Mesothelial cell of epicardium (in vitro differentiated cells): ENCODE measurements at places on chromosomes 5 and 9.

GRCh38 chr5:79585116-79585515 is 27.1 kb upstream of the TENT2 start:
- H3K4me3 ChIP-seq: no peak overlapping the region
- no peaks in the 10 kb centered on the region for H3K36me3 ChIP-seq
- H3K27ac ChIP-seq: peak overlapping the region; percentile 33
- no peaks in the 10 kb centered on the region for H3K4me1 ChIP-seq
- no peak for DNase-seq

DNA sequence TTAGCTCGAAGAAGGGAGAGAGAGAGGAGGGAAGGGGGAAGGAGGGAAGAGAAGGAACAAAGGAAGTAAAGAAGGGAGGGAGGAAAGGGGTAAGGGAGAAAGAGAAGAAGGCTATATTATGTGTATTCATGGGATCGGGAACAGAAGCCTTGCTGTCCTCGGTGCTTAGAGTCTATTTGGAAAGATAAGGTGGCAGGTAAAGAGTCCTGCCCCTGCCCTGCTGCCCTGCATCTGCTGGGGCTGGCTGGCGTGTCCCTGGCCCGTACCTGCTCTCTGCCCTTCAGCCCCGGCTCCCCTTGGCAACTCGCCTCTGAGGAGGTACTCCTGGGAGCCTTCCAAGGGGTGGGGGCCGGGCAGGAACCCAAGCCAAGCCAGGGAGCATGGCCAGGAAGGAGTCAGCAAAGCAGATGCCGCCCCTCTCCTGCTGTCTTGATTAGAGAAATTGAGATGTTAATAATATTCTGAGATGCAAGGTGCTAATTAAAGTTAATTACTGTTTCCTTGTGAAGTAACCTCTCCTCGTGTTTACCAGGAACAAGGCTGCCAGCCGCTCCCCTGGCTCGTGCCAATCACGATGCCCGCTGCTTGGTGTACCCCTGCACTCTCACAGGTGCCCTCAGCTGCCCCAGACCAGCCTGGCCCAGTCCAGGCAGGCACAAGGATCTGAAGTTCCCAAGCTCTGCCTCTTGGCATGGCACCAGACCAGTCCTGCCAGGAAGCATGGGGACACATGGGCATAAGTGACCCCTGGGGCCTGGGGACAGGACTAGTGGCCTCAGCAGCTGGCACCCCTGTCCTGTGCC is 36.6 kb downstream of the PCDH1 start:
- no peaks in the 10 kb centered on the region for H3K36me3 ChIP-seq
- H3K27ac ChIP-seq: no peak overlapping the region
- no peak overlapping the region for H3K4me3 ChIP-seq
- no peak for DNase-seq

DNA sequence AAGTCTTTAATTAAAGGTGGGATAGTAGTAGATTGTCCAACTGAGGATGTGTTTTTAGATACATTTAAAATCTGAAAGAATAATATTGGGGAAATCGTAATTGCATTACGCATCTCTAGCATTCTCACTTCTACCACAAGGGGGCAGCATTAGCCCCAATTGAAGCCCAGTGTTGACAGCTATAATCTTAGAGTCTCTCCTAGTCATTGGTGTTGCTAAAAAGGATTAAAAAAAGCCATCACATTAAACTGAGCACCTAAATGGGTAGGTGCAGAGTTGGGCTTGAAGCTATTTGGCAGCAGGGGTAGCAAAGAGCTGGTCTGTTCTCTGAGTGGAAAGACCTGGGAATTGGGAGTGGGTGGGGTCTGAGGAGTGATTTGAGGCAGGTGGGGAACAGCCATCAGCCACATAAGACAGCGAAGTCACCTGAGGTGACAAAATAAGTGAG is 177.2 kb downstream of the OSTF1 start:
- no peak overlapping the region for H3K27ac ChIP-seq
- peaks cover 2% of the 10 kb centered on the region for H3K36me3 ChIP-seq
- peaks cover 10% of the 10 kb centered on the region for H3K27me3 ChIP-seq
- H3K4me3 ChIP-seq: no peak overlapping the region
- no peak for DNase-seq
- H3K4me1 ChIP-seq: peaks cover 19% of the 10 kb centered on the region

GRCh38 chr9:26331223-26331622 is 561.4 kb downstream of the CAAP1 start:
- H3K36me3 ChIP-seq: no peaks in the 10 kb centered on the region
- no peak overlapping the region for H3K4me3 ChIP-seq
- H3K27me3 ChIP-seq: peaks cover 21% of the 10 kb centered on the region
- H3K27ac ChIP-seq: no peak overlapping the region

GRCh38 chr5:88695232-88695631 is 187.8 kb downstream of the MEF2C start:
- H3K27ac ChIP-seq: no peak overlapping the region
- H3K4me1 ChIP-seq: peaks cover 10% of the 10 kb centered on the region
- H3K4me3 ChIP-seq: no peak overlapping the region
- no peak for DNase-seq
- peaks cover 98% of the 10 kb centered on the region for H3K27me3 ChIP-seq

- no peak overlapping the region for H3K4me3 ChIP-seq
- no peaks in the 10 kb centered on the region for H3K36me3 ChIP-seq
- peaks cover 16% of the 10 kb centered on the region for H3K4me1 ChIP-seq
- H3K27ac ChIP-seq: no peak overlapping the region
- DNase-seq: no peak
Measured at GRCh38 chr5:95414451-95414850, 23.3 kb downstream of the FAM81B start.

GRCh38 chr5:84794486-84795035 is 409.9 kb upstream of the EDIL3 start:
- H3K27ac ChIP-seq: no peak overlapping the region
- no peaks in the 10 kb centered on the region for H3K27me3 ChIP-seq
- no peak for DNase-seq
- no peak overlapping the region for H3K4me3 ChIP-seq
- no peaks in the 10 kb centered on the region for H3K36me3 ChIP-seq

GRCh38 chr9:107068581-107068980 is 205.6 kb downstream of the ZNF462 start:
- no peaks in the 10 kb centered on the region for H3K27me3 ChIP-seq
- no peaks in the 10 kb centered on the region for H3K4me1 ChIP-seq

GRCh38 chr5:123264394-123264793 is 158.8 kb downstream of the CEP120 start:
- H3K27ac ChIP-seq: no peak overlapping the region
- DNase-seq: no peak
- H3K4me1 ChIP-seq: peaks cover 46% of the 10 kb centered on the region
- no peak overlapping the region for H3K4me3 ChIP-seq
- no peaks in the 10 kb centered on the region for H3K27me3 ChIP-seq

DNA sequence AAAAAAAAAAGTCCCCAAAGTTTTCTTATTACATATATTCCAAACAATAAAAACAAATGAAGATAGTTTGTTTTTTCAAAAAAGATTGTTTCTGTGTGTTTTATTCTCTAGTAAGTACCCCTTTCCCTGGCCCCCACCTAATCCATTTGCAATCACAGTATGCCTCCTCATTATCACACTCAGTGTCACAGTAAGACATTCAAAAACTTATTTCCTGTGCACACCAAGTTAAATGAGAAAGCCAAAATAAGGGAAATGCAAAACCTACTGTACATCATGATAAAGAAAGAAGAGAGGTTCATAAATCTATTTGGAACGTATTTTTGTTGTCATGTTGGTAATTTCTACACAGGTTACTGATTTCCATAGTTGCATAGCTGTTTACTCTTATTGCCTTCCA is 62.3 kb downstream of the ST8SIA4 start:
- H3K27ac ChIP-seq: no peak overlapping the region
- H3K4me1 ChIP-seq: peaks cover 26% of the 10 kb centered on the region
- H3K27me3 ChIP-seq: peaks cover 1% of the 10 kb centered on the region
- H3K4me3 ChIP-seq: no peak overlapping the region
- no peaks in the 10 kb centered on the region for H3K36me3 ChIP-seq

- H3K27me3 ChIP-seq: peaks cover 23% of the 10 kb centered on the region
- H3K27ac ChIP-seq: no peak overlapping the region
- no peak overlapping the region for H3K4me3 ChIP-seq
- H3K36me3 ChIP-seq: no peaks in the 10 kb centered on the region
- no peaks in the 10 kb centered on the region for H3K4me1 ChIP-seq
Measured at GRCh38 chr9:101652601-101653175, 57.9 kb upstream of the PPP3R2 start.

DNA sequence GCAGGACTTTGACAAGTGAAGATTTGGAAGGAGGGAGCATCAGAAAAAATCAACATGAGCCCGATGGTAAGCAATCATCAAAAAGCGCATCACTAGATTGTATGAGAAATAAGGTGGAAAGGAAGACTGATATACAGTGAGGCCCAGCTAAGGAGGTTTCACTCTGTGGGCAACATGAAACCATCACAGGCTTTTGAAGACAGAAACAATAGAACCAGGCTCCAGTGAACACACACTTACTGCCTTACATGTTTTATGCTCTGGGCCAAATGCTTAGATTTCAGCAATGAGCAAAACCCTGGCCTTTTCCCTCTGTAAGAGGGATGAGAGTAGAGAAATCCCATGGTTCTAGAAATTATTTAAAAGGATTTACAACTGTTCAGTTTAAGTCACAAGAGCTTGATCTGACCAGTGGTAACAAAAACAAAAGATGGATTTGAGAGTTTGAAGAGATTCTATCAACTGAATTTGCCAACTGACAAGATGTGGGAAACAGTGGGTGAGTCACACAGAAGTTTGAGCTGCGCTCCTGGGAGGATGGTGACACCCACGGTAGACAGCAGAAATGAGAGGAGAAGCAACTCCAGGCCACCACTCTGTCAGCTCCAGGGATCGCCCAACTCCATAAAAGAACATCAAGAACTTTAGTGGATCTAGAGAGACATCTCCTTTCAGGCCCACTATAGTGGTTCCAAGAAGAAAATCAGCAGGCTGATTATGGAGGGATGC is 261.8 kb downstream of the MCTP1 start:
- H3K36me3 ChIP-seq: no peaks in the 10 kb centered on the region
- H3K27ac ChIP-seq: no peak overlapping the region
- H3K4me3 ChIP-seq: no peak overlapping the region

GRCh38 chr9:137986268-137987099 is 108.9 kb downstream of the CACNA1B start:
- H3K4me3 ChIP-seq: no peak overlapping the region
- no peaks in the 10 kb centered on the region for H3K4me1 ChIP-seq
- DNase-seq: no peak
- H3K27ac ChIP-seq: no peak overlapping the region
- H3K36me3 ChIP-seq: no peaks in the 10 kb centered on the region

GRCh38 chr5:134494780-134495179 is 30.7 kb upstream of the JADE2 start:
- H3K36me3 ChIP-seq: no peaks in the 10 kb centered on the region
- DNase-seq: no peak
- no peak overlapping the region for H3K27ac ChIP-seq
- H3K27me3 ChIP-seq: no peaks in the 10 kb centered on the region
- no peaks in the 10 kb centered on the region for H3K4me1 ChIP-seq

DNA sequence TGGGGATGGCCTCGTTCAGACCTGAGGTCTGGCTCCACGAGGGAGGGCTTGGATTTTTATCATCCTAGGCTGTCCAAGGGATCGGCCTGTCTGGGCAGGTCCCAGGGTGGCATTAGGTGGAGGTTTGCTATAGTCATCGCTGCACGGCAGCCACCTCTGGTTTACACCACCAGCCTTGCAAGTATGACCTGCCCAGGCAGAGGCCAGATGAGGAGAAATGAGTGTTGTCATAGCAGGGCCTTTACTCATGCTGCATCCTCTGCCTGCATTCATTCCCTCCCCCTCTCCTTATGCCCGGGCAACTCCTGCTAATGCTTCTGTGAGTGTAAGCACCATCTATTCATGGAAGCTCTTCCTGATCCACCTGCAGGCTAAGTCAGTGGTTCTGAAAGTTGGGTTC is 15.3 kb upstream of the NDST1 start:
- H3K27ac ChIP-seq: peak overlapping the region; percentile 77
- H3K36me3 ChIP-seq: peaks cover 5% of the 10 kb centered on the region
- no peaks in the 10 kb centered on the region for H3K27me3 ChIP-seq
- H3K4me1 ChIP-seq: peaks cover 63% of the 10 kb centered on the region
- no peak overlapping the region for H3K4me3 ChIP-seq

- peak; percentile 70 for DNase-seq
- peak overlapping the region; percentile 89 for H3K27ac ChIP-seq
- H3K36me3 ChIP-seq: no peaks in the 10 kb centered on the region
- H3K4me3 ChIP-seq: peak overlapping the region; percentile 79
- H3K27me3 ChIP-seq: no peaks in the 10 kb centered on the region
Measured at GRCh38 chr5:78984439-78985115, 533 bp downstream of the ARSB start.

DNA sequence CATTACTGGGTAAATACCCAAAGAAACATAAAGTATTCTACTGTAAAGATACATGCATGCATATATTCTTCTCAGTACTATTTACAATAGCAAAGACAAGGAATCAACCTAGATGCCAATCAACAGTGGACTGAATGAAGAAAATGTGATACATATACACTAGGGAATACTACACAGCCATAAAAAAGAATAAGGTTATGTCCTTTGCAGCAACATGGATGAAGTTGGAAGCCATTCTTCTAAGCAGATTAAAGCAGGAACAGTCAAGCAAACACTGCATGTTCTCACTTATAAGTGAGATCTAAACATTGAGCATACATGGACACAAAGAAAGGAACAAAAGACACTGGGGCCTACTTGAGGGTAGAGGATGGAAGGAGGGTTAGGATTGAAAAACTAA is 39.6 kb upstream of the NDUFS4 start:
- H3K4me1 ChIP-seq: peaks cover 3% of the 10 kb centered on the region
- H3K36me3 ChIP-seq: peaks cover 4% of the 10 kb centered on the region
- peaks cover 65% of the 10 kb centered on the region for H3K27me3 ChIP-seq
- no peak overlapping the region for H3K27ac ChIP-seq

DNA sequence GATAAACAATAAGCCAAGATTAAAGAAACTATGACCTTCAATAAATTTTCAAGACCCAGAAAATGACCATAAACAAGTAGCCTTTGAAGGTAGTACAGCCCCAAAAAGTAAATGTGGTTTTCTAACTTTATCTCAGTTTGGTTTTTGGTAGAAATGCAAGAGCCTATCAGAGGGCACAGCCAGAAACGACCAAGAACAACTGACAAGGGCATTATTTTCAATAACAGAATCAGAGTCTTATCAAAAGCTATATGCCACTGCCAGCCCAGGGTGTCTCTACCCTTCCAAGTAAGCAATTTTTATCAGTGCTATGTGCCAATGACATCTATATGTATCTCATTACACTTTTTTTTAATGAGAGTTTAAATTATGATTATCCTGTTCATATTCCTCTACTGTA is 11.8 kb upstream of the SPINK6 start:
- H3K27ac ChIP-seq: no peak overlapping the region
- peaks cover 20% of the 10 kb centered on the region for H3K27me3 ChIP-seq
- H3K4me1 ChIP-seq: peaks cover 11% of the 10 kb centered on the region
- H3K36me3 ChIP-seq: no peaks in the 10 kb centered on the region
- H3K4me3 ChIP-seq: no peak overlapping the region

DNA sequence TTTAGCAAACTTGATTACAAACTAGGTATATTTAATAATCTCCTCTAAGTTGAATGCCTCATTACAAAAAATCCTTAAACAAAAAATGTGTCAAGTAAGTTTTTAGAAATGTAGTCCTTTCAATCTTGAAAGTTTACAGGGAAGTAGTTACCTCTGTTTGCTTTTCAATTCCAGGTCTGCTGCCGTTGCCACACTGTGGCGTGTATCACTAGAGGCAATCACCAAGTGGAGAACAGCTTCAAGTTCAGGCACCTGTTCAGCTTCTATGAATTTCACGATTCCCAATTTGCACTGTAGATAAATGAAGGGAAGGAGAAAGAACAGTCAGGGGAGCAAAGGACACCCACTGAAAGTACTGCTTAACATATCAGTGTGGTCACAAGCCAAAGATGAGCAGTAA is 51.1 kb downstream of the ECPAS start:
- no peak for DNase-seq
- H3K27me3 ChIP-seq: no peaks in the 10 kb centered on the region
- peaks cover 13% of the 10 kb centered on the region for H3K4me1 ChIP-seq
- no peak overlapping the region for H3K27ac ChIP-seq
